NCI-H1048 (cell line): ENCODE measurements at places on chromosomes 1 and 21.

GRCh38 chr21:45405271-45405818 is 380 bp downstream of the COL18A1 start:
- DNase-seq: no peak

- DNase-seq: no peak
These were observed 15.3 kb downstream of the CLCC1 start for GRCh38 chr1:108947871-108948525.

DNA sequence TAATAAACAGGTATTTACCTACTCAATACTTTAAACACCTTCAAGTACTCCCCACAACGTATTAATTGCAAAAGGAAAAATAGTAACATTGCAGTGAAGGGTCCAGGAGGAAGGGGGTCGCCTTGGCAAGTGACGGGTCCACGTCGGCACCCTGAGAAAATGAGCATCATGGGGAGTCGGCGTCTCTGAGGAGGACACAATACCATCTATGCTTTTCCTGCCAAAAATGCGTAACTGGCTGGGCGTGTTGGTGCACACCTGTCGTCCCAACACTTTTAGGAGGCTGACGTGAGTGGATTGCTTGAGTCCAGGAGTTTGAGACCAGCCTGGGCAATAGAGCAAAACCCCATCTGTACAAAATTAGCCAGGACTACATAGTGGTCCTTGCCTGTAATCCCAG is 7.3 kb downstream of the FTCD start:
- no peak for DNase-seq

DNA sequence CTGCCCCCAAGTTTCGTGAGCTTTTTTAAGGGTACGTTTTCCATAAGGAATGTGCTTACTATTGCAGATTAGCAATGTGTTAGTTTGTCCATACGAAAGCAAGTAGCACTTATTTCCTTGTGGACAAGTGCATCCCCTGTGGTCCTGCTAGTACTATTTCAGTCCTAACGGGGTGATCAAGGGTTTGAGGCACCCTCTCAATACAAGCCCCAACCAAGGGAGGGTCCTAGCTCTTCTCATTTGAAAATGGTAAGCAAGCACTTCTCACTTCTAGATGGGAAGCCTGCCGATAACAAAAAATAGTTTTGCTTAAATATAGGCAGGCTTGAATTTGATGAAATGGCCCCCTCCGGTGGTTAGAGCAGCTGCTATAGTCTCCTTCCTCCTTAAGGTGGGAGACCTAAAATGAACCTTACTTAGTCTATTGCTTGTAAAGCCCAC is 64.0 kb upstream of the HMCN1 start:
- no peak for DNase-seq

DNA sequence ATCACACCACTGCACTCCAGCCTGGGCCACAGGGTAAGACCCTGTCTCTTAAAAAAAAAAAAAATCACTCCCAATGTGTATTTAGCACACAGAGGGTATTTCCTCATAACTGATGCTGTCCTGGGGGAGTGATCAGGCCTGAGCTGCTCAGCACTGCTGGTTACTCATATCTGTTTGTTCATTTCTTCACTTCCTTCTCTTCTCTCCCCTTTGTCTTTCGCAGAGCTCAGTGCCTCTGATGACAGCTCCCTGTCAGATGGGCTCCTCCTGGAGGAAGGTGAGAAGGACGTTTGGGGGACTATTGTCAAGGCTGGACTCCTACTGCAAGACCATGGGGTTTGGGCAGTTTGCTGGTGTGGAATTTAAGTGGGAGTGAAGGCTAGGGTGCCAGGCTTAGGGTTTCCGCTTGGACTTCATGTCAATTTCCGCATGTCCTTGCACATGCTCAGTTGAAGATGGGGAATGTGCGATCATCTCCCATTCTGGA is 13.0 kb downstream of the INAVA start:
- no peak for DNase-seq

DNA sequence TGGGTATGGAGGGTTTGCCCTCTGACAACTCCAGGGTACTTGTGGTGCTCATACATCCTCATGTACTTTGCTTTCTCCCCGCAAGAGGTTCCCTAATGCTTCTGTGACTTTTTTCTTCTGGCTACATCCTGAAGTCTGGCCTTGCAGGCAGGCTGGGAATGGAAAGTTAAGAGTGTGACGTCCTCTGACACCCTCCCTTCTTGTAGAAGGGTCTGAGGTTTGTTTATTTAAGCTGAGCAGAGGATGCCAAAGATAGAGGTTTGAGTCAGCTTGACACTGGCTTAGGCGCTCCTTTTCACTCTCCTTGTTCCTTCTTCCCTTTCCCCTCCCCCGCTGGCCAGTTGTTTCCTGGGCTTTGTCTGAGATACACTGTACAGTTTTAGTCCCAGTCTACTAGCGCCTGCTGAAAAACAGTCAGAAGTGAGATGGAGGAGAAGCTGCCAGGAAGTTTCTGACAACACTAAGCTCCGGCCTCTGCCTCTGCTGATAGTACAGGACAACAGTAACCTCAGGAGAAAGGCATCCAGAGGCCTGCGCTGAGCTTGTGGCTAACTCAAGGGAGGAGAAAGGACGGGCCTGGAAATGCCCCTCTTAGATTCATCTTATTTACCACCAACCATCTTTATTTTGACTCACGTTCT is at the start of gene MACF1:
Gene MACF1, plus strand, starts transcription at position 255 of the 641 bp plus-strand sequence. Its CDS starts 328 bp downstream, at position 583.
- no peak for DNase-seq

DNA sequence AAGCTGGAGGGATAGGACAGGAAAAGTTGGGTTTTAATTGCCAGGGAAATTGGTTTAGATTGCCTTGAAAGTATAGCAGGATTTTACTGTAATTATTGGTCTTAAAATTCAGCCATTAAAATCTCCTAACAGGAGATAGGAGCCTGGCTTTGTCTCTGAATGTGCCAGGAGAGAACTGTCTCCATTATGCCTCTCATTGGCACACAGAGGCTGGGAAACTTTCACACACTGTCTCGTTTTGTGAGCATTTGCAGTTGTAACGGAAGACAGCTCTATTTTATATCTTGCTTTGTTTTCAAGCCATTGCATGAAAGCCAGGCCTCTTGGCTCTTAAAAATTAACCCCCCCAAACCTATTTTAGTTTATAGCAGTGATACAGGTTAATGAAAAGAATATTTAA is 12.5 kb downstream of the DNAJC6 start:
- DNase-seq: no peak

GRCh38 chr1:94068999-94069918 is 51.7 kb downstream of the ABCA4 start:
- DNase-seq: no peak

GRCh38 chr1:205261946-205262691 is 34.4 kb downstream of the TMCC2 start:
- no peak for DNase-seq

DNA sequence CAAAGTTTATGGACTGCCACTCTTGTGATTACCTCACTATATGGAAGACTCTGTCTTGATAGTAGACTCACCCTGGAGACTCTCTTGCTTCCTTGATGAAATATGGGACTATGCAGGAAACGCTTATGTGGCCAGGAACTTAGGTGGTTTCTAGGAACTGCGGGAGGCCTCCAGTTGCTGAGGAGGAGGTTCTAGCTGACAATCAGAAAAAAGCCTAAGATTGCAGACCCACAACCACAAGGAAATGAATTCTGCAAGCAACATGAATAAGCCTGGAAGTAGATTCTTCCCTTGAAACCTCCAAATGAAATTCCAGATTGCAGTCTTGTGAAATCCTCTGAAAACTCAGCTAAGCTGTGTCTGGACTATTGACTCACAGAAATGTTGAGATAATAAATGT is 88.9 kb upstream of the COL11A1 start:
- no peak for DNase-seq

GRCh38 chr1:203056516-203056915 is 29.3 kb downstream of the MYOG start:
- DNase-seq: no peak

DNA sequence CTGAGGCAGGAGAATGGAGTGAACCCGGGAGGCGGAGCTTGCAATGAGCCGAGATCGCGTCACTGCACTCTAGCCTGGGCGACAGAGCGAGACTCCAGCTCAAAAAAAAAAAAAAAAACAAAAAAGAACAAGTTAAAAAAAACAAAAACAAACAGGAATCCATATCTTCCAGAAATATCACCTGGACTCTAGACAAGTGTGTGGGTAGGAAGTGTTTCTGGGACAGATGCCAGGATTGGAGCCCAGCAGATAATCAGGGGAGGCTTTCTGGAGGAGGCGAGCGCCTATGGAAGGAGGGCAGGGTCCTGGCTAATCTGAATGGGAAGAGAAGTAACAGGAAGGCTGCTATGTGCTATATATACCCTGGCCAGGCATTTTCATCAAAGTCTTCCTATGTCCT is 43.6 kb upstream of the SYNC start:
- DNase-seq: no peak

DNA sequence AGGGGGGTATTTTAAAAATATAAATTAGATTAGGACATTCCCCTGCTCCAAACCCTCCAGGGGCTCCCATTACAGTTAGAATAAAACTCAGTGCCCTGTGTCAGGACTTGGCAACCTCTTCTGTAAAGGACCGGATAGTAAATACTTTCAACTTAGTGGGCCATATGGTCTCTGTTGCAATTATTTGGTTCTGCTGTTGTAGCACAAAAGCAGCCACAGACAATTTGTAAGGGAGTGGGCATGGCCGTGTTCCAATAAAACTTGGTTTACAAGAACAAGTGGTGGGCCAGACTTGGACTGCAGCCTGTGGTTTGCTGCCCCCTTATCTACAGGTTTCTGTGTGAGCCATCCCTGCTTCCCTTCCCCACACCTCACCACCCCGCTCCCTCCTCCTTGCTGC is 92.0 kb downstream of the ACTL8 start:
- DNase-seq: no peak

DNA sequence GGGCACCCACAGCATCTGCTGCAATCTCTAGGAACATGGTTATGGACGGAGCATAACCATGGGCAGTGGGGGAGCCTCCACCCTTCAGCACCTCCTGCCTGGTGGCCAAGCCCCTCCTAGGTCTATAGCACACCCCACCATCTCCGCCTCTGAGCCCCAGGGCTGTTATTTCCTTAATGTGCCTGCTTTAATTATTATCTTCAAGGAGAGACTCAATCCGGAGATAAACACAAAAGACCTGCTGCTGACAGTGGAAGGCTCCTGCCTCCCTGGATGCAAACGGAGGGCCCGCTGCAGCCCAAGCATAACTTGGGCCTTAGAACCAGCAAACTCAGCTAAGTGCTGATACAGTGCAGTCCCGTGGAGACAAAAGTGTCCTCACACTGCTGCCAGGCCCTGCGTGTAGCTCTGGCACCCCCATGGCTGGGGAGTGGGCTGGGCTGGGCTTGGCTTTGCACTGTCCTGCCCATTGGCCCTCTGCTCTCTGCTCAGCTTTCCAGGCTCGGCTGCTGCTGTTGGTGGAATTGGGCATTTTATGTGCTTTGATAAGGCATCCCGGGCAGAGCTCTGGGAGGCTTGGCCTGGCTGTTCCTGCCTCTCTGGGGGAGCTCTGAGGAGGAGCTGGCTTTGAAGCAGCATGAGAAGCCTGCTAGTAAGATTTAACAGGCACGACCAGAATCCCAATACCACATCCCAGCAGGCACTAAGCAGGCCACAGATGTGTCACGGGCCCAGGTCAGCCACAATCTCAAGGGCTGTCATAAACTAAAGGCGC is 620.2 kb downstream of the PTPRU start:
- no peak for DNase-seq

DNA sequence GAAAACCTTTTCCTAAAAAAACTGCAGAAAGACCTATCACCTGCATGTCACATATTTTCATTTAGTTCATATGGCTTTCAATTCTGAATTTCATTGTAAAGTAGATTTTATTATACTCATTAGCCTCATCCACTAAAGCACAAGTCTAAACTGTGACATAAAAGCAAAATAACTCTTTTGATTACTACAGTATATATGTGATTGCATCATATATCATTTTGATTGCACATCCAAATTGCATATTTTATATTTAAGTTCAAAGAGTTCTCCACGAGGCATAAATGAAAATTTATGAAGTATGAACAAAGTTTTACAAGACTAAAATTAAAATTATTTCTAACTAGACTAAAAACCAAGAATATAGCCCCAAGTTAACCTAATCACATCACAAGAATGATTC is 19.3 kb downstream of the PALMD start:
- no peak for DNase-seq

DNA sequence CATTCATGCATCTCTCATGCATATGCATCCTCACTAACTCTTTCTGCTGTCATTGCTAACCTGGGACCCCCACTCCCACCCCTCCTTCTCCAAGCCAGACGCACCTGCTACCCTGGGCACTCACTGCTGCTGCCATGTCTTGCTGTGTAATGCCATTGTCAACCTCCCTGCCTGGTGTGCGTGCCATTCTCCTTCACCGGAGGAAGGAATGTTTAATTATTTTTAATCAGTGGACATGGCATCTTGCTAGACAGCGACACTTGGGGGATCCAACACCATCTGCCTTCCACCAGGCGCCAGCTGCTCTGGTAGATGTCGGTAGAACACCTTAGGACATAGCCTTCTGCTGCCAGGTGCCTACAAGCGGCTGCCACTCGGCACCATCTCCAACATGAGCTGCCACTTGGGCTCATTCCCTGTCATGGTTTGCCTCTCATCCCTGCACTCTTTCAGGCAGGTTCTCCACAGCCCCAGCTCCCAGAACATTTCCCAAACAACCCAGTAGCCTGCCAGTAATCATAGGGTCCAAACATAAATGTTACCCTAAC is 306.9 kb downstream of the TTLL7 start:
- no peak for DNase-seq

DNA sequence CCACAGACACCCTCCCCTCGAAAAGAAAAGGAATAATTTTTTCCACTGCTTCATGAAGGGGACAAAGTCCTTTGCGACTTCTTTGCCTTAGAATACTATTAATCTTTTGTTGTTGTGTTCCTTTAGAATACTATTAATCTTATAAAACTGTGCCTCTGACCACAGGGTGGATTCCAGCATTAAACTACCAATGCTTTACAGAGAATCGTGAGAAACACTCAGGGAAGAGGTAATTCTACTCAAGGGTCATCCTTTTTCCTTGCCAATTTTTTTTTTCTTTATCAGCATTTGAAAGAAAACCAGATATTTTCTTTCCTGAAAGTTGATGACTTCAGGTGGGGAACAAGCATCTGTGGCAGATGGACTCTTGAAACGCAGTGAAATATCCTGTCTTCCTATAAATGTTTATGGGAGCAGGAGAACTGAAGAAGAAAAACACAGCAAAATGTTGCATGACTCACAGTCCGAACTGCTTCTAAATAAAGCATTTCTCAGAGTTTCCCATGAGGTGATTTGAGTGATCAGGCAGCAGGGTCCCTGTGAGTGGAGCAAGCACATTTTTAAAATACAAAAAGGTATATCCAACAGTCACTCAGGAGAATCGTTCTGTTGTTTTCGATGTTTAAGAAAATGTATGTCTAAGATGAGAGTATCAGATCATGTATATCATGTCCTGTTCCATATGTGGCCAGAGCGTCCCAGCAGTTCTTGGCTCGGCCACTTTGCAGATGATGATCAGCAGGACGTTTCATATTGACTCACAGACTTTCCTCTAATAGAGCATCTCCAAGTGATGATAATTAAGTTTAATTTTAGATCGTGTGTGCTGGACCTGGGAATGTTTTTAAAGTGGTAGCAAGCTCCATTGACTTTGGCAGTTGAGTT is 154.2 kb upstream of the RUNX1 start:
- DNase-seq: no peak

- no peak for DNase-seq
These were observed 7.1 kb downstream of the DENND1B start for GRCh38 chr1:197768014-197768805.

GRCh38 chr1:96145492-96145891 is 576.1 kb upstream of the PTBP2 start:
- DNase-seq: no peak

GRCh38 chr21:38985568-38986378 is 180.0 kb downstream of the ETS2 start:
- no peak for DNase-seq

- DNase-seq: no peak
These were observed 381.0 kb downstream of the HHAT start for GRCh38 chr1:210709701-210710100.
